Stimulated activated CD4-positive, alpha-beta T cell treated with anti-CD3 and anti-CD28 coated beads, TNF-alpha, amount 100 ng/mL, for 1 hour (primary cell): ENCODE measurements at places on chromosomes 5 and 9.

DNA sequence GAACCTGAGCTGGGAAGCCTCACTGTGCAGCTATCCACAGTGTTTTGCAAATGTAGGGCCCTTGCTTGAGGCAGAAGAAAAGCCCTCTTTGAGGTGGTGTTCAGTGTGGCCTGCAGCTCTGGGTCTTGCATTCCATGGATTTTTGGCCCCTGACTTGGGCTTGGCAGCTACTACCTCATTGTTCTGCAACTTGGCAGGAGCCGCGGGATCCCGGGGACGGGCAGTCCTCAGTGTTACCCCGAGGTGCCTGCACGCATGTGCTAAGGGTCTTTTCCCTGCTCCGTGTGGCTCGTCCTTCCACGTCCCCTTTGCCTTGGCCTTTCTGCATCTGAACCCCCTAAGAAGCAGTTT lies 39.8 kb downstream of the NEK6 start:
- DNase-seq = no peak

GRCh38 chr9:79134654-79135053 lies 437.1 kb upstream of the TLE4 start:
- no peak for DNase-seq

- no peak for DNase-seq
Measured at GRCh38 chr5:179788193-179788854, 5.5 kb upstream of the LTC4S start.

DNA sequence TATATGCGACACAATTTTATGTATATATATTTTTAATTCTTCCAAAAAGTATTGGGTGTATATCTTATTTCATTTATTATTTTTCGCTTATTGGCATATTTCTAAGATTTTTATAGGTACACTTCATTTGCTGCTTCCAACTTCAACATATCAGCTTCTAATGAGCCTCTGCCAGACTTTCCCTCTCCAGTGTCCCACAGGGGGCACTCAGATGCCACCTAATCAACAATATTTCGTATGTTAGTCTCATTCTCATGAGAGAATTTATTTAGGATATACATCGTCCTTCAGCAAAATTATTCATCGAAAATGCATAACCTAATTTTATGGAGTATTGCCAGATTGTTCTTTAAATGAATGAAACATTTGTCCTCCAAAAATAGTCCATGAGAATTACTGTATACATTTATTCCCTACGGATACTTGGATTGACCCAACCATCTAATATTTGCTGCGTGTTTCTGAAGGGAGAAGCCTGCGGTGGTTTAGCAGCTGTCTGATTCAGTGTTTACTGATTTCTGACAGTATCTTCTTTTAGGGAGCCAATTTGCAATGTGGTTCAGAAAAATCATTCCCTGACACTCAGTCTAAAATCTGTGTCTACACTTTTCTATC lies 100.6 kb upstream of the SELENOP start:
- peak; percentile 21 for DNase-seq

DNA sequence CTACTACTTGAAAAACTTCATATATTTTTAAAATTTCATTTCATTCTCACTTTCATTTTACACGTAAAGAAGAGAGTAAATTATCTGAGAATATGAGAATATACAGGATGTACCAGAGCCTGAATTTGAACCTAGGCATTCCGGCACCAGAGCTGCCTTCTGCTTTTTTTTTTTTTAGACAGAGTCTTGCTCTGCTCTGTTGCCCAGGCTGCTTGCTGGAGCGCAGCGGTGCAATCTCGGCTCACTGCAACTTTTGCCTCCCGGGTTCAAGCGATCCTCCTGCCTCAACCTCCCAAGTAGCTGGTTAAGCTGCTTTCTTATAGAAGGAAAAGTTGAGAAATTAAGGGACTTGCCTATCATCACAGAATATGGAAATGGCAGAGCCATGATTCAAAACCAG lies 540.1 kb downstream of the EBF1 start:
- no peak for DNase-seq

- no peak for DNase-seq
Measured at GRCh38 chr9:34185778-34186551, 7.1 kb downstream of the UBAP1 start.
